ENCODE measurements at places on chromosomes 1 and 21.

GRCh38 chr1:204569478-204569877, 53.3 kb downstream of the MDM4 start:
- DNase-seq, result no peak

- no peak for DNase-seq
These were observed 6.7 kb downstream of the TRIM45 start for GRCh38 chr1:117114877-117115276.

GRCh38 chr1:29868096-29868495, 631.8 kb downstream of the PTPRU start:
- DNase-seq, result no peak

DNA sequence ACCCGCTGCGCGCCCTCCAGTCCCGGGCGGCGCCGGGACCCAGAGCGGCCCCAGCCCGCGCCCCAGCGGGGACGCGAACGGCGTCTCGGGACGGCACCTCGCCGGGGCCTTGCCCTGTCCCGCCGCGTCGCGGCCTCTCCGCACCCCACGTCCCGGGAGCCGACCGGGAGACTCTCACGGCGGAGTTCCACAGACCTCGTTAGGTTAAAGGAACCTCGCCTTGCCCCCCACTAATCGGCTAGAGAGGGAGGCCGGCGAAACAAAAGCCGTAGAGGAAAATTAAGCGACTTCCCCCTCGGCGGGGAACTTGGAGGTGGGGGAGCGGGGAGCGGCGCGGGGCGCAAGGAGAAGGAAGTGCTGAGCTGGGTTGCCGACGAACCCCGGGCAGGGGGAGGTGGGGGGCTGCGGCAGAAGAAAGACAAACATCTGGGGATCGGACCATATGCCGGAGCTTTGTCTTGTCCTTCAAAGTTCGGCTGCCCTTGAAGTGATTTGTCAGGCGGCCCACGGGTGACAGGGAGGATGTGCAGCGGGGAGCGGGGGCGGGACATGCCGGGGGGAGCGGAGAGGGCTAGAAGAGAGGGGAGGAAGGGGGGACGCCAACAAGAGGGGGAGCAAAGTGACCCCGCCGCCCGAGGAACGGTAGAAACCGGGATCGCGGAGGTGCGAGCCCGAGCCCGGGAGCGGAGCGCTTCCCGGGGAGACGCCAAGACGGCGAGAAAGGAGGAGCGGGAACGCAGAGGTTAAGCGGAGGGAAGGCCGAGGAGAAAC, 120.0 kb upstream of the RRP15 start:
- peak; percentile 3 for DNase-seq

Measured in inflammatory macrophage treated with lipopolysaccharide for 1 hour (primary cell).